Hematopoietic multipotent progenitor cell treated with erythropoietin and hydrocortisone succinate and interleukin-3 and kit ligand, for 15 days (in vitro differentiated cells): ENCODE measurements at places on chromosomes 3 and 15.

GRCh38 chr15:76991048-76991447, 3.9 kb upstream of the PSTPIP1 start:
- no peak for DNase-seq

GRCh38 chr3:41405466-41405865, 206.2 kb downstream of the CTNNB1 start:
- DNase-seq, result no peak

GRCh38 chr15:100670505-100671021, 68.2 kb downstream of the ASB7 start:
- DNase-seq, result no peak

GRCh38 chr3:15616053-15616452, 14.5 kb downstream of the BTD start:
- DNase-seq, result no peak

DNA sequence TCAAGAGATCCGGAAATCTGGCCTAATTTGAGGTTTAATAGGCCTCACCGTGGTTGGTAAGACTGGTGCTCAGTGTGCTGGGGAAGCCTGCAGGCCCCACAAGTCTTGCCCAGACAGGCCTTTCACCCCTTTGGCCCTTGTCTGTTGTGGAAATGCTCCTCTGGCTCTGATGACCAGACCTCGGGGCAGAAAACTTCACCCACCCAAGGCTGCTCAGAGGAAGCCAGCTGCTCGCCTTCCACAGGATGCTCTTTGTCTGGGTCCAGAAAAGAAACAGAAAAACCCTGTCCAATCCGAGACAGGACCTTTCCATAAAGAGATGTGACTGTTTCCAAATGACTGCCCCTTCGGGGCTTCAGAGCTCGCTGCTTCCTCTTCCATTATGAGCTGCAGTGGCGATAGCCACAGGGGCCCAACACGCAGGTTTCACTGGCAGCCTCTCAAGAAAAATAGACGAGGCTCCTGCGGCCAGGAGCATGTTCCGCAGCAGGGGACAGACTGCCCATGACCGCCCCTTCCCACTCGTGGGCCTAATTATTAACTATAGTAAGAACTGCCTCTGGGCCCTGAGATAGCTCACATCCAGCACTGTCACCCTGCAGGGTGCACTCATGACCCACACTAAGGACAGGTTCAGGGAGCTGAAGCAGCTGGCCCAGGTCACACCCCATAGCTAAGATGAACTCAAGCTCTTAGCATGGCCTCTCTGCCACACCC, 6.8 kb upstream of the SNX22 start:
- DNase-seq, result peak; percentile 47

- no peak for DNase-seq
Observed at GRCh38 chr3:197010556-197011351, 18.9 kb downstream of the MELTF start.

GRCh38 chr3:54917174-54917573, 10.7 kb downstream of the LRTM1 start:
- DNase-seq, result no peak

DNA sequence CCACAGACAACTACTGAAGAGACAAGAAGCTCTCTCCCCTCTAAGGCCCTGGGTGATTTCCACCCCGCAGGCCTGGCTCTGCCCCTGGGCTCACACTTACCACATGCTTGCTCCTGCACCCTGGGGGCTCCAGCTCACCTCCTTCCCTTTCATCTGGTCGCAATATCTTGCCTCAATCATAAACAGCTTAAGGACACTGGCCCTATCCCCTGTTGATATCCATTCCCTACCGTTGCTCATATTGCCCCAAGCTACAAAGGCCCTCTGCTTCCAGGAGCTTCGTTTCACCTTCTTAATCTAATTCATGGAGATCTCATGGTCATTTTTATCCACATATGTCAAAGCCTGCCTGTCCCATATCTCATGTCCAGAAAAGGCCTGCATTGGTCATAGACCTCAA, 46.0 kb upstream of the TSEN2 start:
- DNase-seq, result no peak

DNA sequence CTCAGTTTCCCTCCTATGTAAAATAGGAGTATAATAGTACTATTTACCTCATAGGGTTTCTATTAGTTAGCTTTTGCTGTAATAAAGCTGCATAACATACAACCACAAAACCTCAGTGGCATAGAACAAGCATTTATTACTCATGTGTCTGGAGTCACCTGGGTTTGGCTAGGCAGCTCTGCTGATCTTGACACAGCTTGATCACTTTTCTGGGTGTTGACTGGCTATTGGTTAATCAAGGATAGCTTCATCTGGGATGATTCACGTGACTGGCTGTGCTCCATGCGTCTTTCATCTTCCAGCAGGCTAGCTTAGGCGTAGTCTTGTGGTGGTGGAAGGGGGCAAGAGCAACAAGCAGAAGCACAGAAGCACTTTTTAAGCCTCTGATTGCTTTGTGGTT, 112.6 kb downstream of the SQOR start:
- no peak for DNase-seq

GRCh38 chr3:128334086-128334645, 132.5 kb downstream of the DNAJB8 start:
- DNase-seq, result no peak

DNA sequence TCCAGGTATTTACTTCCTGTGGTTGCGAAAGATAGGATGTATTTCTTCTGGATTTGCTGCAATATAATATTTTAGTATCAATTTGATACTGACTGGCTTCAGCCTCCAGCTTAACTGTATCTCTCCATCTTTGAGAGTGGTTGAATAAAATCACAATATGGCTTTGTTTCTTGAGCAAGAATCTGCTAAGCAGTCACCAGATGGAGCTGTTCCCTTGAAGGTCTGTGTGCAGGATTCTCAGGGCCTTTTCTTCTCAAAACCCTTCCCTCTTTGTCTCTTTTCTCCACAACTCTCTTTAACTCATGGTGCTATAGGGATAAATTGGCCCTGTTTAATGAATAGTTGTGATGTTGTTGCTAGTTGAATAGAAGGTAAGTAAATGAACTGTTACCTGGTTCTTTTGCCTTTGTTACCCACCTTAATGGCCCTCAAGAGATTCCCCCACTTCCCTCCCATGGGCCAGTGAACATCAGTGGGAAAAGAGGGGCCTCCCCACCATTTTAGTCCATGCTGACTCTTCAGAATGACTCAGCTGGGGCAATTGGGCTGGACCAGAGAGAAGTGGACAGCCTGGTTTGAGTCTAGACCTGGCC, 34.8 kb upstream of the RAB6B start:
- DNase-seq, result no peak

DNA sequence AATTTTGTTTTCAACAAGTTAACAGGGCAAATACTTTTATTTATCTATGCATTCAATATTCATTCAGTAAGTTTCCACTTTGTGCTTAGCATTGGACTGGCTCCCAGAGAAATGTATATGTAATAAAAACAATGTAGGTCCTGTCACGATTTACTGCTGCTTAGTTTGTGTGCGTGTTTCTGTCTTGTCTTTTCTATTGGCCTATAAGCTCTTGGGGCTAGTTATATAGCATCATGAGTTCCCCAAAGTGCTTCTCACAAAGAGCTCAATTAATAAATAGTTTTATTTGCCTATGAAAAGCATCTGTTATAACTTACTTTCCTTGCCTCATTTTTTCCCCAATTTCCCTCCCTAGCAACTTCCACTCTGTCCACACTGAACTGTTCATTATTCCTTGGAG, 666.7 kb upstream of the NAALADL2 start:
- DNase-seq, result no peak

- DNase-seq, result no peak
Observed at GRCh38 chr3:142984255-142984654, 17.1 kb upstream of the U2SURP start.

DNA sequence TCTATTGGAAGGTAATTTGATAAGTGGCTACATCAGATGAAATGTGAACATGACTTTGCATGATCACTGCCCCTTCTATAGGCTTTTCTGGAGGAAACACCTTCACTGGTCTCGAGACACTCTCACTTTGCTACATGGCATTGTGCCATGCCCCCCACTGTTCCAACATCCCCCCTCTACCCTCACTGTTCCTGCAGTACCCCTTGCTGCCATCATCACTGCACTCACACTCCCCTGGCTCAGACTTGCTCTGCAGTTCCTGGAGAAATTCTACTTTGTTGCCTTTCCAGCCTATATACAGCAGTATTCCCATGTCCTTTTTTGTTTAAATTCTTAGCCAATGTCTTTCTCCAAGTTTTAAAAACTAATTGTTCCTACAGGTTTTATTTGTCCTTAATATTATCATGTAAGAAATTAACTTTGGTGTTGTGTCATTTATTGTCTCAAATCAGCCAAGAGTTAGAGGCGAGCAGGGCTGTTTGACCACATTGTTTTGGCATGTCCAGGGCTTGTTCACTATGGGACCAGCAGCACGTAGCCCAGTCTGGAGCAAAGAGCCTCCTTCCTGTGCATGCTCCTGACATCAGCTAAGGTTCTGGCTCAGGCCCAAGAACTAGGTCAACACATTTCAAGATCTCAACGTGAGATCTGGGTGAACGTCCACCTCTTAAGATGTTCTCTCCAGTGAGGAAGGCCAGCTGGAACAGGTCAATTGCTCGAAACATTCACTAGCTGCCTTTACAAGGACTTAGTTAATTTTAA, 246.4 kb downstream of the SLC9A9 start:
- DNase-seq, result no peak

DNA sequence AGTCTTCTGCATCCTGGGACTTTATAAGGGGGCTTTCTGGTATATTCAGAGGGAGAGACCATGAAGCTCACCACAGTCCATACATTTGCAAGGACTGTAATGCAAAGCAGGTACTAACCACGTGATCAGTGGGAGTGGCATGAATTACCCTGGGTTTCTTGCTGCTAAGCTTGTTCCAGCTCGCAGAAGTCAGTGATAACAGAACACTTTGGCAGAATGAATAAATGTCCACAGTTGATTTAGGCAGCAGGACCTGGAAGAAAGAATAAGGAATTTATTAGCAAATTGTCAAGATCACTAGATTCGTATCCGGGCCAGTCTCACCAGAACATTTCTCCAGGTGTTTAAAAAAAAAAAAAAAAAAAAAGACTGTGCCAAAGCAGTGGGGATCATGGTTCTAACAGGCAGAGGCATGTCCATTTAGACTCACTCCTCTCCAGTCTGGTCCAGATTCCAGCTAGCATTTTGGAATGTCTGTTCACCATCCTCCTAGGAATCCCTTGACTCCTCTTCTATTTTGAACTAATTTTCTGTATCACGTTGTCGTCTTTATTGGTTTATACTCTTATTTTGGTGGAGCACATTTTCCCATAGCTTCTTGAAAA, 24.5 kb downstream of the HHLA2 start:
- no peak for DNase-seq

DNA sequence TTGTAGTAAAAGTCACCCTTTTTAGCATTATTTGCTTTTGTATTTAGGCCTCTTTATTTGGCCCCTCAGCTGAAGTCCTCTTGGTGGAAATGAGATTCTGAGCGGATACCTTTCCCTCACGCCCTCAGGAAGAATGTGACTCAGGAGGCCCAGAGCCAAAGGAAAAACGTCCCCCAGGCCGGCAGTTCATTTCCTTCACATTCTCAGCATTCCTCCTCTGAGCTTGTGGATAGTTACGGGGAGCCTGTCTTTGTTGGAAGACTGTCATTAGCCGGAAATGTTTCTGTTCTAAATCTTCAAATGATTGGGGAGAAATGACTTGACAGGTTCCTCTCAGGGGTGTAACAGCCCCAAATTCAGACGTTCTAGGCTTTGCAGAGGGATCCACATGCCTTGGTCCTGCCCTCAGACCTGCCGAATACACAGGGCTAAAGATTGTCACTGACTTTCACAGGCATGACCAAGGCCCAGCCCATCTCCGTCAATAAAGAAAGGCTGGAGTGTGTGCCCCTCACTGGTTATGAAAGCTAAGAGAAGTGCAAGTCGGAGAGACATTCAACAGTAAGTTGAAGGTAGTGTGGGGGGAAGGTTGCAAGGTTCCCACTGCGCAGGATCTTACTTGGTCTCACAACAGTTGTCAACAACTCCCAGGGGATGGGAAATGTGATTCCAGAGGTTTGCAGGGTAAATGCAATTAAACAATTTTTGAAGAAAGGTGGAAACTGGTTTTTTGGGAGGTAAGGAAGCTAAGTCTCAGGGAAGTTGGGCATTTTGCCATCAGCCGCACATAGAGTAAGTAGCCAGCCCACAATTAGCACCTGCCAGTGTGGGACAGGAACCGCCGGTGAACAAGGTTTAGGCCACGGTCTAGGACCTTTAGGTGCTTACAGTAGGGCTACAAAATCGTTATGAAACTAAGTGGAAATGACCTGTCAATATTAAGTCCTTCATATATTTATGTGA, 39.7 kb upstream of the MYZAP start:
- no peak for DNase-seq

DNA sequence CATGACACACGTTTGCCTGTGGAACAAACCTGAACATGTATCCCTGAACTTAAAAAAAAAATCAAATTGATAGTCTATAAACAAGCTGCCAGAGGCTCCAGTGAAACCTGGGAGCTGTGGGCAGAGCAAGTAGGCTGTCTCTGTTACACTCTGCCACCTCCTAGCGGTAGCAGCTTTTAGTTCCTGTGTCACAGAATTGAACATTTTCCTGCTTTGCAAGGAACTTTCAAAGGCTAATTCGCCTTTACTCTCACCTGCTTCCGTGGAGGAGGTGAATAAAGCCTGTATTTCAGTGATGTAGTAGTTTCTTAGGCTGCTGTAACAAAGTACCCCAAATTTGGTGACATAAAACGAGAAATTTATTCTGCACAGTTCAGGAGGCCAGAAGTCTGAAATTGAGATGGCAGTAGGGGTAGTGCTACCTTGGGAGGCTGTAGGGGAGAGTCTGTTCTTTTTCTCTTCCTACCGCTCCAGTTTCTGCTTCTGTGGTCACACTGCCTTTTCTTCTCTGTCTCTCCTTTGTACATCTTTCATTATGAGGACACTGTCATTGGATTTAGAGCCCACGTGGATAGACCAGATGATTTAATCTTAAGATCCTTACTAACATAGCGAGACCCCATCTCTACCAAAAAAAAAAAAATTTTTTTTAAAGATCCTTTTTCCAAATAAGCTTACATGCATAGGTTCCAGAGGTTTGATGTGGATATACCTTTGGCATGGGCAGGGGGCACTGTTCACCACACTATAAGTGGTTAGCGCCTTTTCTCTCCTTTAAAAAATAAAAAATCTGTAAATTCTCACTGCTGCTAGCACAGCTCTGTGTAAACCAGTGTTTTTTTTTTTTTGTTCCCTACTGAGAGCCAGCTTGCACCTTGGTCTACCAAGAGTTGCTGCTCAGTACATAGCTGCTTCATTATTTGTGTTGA, 25.3 kb downstream of the FBXO22 start:
- peak; percentile 38 for DNase-seq

DNA sequence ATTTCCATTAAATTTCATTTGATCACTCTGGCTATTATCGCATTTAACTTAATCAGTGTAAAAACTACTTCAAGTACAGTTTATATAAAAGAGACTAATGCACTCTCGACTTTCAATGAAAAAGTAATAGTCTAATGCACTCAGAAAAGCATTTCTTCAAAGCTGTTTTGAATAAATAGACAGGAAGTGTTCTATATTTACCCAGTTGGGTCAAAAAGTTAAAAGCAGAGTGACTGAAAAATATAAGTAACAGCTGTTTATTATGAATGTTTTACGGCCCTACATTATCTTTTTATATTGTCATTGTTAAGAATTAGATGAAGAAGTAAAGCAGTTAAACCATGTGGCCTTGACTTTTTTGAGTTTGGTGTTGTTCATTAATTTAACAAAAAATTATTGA, 391.8 kb downstream of the ZPLD1 start:
- no peak for DNase-seq
